ENCODE measurements at places on chromosomes 3 and 15.

DNA sequence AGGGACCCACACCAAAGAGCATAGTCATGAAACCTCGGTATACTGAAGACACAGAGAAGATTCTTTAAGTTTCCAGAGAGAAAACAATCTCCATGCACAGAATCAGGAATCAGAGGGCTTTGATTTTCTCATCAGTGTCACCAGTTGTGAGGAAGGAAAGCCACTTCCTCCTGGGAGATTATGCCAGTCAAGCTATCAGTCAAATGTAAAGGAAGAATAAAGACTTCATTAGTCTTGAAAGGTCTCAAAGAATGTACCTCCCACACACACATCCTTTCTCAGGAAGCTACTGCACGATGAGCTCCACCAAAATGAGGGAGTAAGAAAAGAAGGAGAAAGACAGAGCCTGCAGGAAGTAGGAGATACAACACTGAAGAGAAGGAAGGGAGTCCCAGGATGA is 486.3 kb downstream of the SHQ1 start:
- no peak for DNase-seq

DNA sequence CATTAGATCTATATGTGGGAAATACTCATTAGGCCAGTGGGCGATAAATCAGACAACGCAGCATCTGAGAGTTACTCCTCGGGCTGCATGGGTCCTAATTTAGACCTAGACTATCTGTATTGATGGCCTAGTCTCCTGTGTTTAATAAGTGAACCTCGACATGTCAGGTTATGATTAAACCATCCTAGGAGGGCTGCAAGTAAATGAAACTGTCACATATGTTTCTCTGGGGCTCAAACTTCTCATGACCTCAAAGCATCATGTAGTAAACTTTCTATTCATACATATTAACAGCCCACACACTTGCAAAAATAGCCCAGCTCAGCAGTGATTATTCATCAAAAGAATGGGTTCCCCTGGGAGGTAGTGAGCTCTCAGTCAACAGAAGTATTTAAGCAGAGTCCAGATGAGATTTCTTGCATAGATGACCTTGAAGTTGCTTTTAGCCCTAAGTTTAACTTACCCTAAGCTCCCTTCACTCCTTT is 51.6 kb downstream of the RAB11A start:
- DNase-seq = no peak

- DNase-seq = no peak
Measured at GRCh38 chr15:90013503-90013937, 12.4 kb downstream of the ZNF710 start.

DNA sequence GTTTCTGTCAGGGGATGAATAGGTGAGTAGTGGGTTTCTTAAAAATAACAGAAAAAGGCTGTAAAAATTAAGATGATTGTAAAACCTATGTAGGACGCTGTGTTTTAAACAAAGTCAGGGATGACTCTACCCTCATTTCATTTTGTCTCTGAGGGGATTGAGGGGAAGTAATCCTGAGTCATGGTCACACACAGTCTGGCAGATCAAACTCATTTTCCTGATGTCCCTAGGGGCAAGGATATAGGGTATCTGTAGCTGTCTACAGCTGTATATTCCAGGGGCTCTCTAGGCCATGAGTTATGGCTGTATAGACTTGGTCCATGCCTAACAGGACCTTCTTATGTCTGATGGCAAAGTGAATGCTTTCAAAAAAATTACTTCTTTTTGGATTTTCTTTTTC is 421.1 kb downstream of the PDCD6IP start:
- no peak for DNase-seq

GRCh38 chr15:58407236-58407775 is 24.5 kb upstream of the LIPC start:
- no peak for DNase-seq

GRCh38 chr3:160812304-160812703 is 56.3 kb downstream of the PPM1L start:
- DNase-seq = no peak

DNA sequence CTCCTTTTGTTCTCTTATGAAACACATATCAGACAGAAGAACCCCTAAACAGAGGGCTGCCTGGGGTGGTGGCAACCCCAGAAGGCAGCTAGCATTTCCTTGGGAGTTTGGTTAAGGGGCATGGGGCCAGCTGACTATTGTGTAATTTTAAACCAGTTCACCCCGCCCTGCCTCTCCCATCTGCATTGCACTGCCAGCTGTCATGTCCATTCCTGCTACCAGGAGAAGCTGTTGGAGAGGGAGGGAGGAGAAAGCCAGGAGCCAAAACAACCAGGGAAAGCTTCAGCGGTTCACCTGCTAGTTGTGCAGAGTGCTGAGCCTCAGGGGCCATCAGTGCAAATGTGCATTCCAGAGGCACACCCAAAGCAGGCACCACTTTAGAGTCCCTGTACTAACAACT is 47.6 kb upstream of the ATP1B3 start:
- DNase-seq = no peak
